HFFc6 (cell line): ENCODE measurements at places on chromosomes 6 and 20.

- H3K4me3 ChIP-seq, result no peak overlapping the region
- H3K27me3 ChIP-seq, result peaks cover 3% of the 10 kb centered on the region
- peaks cover 41% of the 10 kb centered on the region for H3K4me1 ChIP-seq
- no peak for DNase-seq
Observed at GRCh38 chr6:48764286-48765044, 653.5 kb upstream of the PTCHD4 start.

- H3K36me3 ChIP-seq, result peaks cover 5% of the 10 kb centered on the region
- no peak overlapping the region; the same call in 1 of the 2 replicates for H3K27ac ChIP-seq
- H3K4me3 ChIP-seq, result no peak overlapping the region
- H3K4me1 ChIP-seq, result peaks cover 47% of the 10 kb centered on the region
- no peak for DNase-seq
- H3K27me3 ChIP-seq, result peaks cover 3% of the 10 kb centered on the region; the same call in 1 of the 2 replicates
Observed at GRCh38 chr20:5122873-5123260, 3.1 kb upstream of the PCNA start.

DNA sequence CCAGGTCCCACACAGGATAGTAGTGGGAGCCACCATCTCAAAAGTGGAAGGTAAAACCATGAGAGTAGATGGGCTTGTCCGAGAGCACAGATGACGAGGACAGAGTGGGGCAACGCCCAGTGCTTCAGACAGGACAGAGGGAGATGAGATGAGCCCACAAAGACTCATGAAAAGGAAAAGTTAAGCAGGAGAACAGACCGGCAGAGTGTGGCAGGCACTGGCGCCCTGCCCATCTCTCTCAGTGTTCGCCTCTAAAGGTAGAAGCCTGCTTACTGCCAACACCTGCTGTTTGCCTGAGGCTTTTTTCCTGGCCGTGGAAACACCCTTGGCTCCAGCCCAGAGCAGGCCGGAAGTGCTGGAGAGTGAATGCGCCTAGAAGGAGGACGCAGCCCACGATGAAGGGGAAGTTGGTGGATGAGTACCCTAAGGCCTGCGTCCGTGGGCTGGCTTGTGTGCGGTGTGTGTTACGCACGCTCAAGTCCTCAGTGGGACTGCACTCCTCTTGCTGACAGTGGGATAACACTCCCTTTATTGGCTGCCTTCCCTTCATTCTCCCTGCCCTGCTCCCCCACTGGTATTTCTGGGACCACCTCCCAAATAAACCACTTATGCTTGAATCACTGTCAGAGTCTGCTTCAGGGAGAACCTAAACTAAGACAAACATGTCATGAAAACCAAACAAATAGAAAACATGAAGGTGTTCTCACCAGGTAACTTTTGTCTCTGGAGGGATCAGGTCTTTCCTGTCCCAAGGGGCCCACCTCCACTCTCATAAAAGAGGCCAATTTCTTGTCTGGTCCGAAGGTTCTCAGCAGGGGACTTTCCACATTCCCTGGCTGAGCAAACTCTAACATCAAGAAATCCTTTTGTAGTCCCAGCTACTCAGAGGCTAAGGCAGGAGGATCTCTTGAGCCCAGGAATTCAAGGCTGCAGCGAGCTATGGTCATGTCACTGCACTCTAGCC is 9.1 kb upstream of the FOXP4 start:
- no peaks in the 10 kb centered on the region for H3K36me3 ChIP-seq
- peaks cover 8% of the 10 kb centered on the region for H3K4me1 ChIP-seq
- no peak overlapping the region for H3K27ac ChIP-seq
- no peak for DNase-seq
- H3K27me3 ChIP-seq, result peaks cover 16% of the 10 kb centered on the region

- no peak for DNase-seq
- no peaks in the 10 kb centered on the region for H3K36me3 ChIP-seq
- no peak overlapping the region for H3K27ac ChIP-seq
Observed at GRCh38 chr6:3609388-3609787, 142.1 kb downstream of the PXDC1 start.

DNA sequence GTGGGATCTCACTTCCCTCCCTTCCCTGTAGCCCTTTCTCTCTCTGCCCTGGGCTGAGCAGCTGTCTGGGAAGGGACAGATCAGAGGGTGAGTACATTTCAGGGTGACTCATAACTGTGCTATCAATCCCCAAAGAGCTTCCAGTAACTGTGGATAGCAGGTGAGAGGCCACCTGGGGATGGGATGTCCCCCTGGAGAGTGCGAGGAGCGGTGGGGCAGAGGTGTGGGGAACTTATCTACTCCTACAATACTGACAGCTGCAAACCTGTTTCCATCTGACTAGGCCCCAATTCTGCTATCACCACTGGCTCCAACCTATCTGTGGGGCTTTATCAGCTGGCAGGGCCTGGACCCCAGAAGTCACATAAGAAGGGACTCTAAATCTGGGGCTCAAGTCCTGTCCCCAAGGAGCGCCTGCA is 32.6 kb downstream of the KCNK5 start:
- H3K4me1 ChIP-seq, result no peaks in the 10 kb centered on the region
- 0 out of 2 replicates have a peak, but pooled peaks cover 4% of the 10 kb centered on the region for H3K36me3 ChIP-seq
- no peak overlapping the region for H3K4me3 ChIP-seq
- H3K27ac ChIP-seq, result no peak overlapping the region
- no peak for DNase-seq

GRCh38 chr6:47447722-47448121 is 29.9 kb upstream of the CD2AP start:
- no peak overlapping the region for H3K4me3 ChIP-seq
- H3K4me1 ChIP-seq, result no peaks in the 10 kb centered on the region
- no peaks in the 10 kb centered on the region for H3K36me3 ChIP-seq
- H3K27me3 ChIP-seq, result no peaks in the 10 kb centered on the region; the same call in 1 of the 2 replicates

DNA sequence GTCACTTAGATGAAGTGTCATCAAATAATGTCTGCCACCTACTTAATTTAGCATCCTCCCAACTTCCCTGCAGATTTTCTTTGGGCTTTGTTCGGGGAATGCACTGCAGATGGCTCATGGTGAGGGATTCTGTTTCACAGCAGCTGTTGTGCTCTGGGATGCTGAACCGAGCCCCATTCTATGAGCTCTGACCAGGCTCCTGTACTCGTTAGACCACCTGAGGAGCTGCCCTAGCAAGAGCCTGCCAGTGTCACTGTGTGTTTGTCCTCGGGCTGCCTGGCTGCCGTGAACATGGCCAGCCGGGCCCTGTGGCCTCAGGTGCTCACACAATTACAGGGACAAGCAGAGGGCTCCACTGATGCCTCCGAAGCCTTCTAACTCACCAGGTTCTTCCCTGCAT is 238.8 kb upstream of the ECI2 start:
- H3K36me3 ChIP-seq, result no peaks in the 10 kb centered on the region
- no peak for DNase-seq
- H3K4me1 ChIP-seq, result peaks cover 41% of the 10 kb centered on the region
- H3K27me3 ChIP-seq, result peaks cover 2% of the 10 kb centered on the region

DNA sequence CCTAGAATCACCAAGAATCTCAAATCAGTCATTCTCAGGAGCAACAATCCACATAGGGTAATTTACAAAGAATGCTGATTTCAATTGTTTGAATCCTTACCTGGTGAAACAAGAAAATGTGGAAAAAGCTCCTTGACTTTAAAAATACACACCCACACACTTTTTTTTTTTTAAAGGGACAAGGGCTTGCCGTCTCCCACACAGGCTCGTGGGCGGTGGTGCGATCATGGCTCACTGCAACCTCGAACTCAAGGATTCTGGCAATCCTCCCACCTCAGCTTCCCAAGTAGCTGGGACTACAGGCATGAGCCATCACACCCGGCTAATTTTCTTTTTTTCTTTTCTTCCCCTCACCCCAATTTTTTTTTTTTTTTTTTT is 30.7 kb downstream of the PARD6B start:
- no peaks in the 10 kb centered on the region; the same call in 1 of the 2 replicates for H3K27me3 ChIP-seq
- H3K36me3 ChIP-seq, result no peaks in the 10 kb centered on the region

GRCh38 chr6:10431423-10432164 is 16.7 kb upstream of the TFAP2A start:
- peak; percentile 60 for DNase-seq
- no peaks in the 10 kb centered on the region for H3K36me3 ChIP-seq
- H3K27me3 ChIP-seq, result no peaks in the 10 kb centered on the region
- no peak overlapping the region for H3K4me3 ChIP-seq
- H3K4me1 ChIP-seq, result peaks cover 75% of the 10 kb centered on the region

DNA sequence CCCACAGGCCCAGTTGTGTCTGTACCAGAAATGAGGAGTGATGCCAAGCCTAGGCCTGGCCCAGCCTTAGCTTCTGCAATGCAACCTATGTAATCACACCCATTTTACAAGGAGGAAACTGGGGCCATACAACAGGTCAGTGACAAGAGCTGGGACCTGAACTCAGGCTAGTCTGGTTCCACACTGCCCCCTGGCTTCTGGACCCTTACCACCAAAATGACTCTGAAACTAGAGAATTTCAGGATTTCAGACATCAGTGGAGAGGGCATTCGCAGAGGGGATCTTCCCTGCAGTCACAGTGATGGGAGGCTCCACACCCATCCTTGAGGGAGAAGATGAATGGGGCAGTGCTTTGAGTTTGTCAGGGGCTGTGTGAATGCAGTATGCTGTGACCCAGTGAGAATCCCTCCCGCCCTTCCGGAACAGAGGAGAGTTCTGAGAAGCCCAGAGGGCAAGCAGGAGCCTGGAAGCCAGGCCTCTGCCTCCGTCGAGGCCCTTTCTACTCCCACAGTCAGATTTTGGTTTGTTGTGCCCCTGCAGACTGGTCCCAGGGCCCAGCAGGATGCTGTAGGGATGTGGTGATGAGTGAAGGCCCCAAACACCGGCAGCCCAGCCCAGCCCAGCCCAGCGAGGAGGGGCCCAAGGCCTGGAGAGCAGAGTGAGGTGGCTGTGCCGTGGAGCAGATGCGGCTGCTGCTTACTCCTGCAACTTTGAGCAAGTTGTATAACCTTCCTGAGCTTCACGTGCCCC is 48.1 kb upstream of the MYL9 start:
- DNase-seq, result no peak
- H3K4me3 ChIP-seq, result peak overlapping the region; percentile 49
- peaks cover 3% of the 10 kb centered on the region for H3K27me3 ChIP-seq
- peaks cover 8% of the 10 kb centered on the region; the same call in 1 of the 2 replicates for H3K36me3 ChIP-seq

GRCh38 chr6:161239001-161239400 is 34.9 kb downstream of the AGPAT4 start:
- DNase-seq, result no peak
- H3K27me3 ChIP-seq, result no peaks in the 10 kb centered on the region; the same call in none of the 2 replicates
- peaks cover 9% of the 10 kb centered on the region for H3K36me3 ChIP-seq
- H3K4me3 ChIP-seq, result no peak overlapping the region
- H3K27ac ChIP-seq, result no peak overlapping the region

DNA sequence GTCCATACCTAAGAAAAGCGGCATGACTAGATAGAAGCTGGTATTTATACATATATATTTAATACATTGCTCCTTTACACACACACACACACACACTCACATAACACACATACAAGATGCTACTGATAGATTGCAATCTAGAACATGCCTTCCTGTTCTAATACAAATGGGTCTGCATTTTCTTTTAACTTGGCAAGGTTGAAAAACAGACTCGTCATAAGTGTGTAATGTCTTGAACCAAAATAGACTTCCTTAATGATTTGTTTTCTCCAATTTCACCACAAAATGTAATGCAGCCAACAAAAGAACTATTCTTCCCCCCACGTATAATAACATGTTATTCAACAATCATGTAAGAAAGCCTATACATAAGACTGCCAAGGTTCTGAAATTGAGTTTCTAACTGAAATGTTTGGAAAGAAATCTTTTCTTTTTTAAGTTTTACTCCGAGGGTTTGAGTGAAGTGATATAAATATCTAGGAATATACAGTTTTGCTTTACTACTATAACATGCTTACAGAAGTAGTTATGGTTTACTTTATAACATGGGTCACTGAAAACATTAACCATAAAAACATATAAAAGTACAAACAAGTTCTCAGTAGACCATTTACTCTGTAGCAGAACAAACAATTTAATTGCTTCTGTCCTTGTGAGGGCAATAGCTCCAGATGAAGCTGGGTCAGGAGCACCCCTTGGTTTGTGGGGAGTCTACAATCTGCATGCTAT is 207.5 kb downstream of the FOXC1 start:
- DNase-seq, result peak; percentile 15
- H3K4me3 ChIP-seq, result no peak overlapping the region
- H3K27ac ChIP-seq, result no peak overlapping the region
- H3K36me3 ChIP-seq, result no peaks in the 10 kb centered on the region
- H3K27me3 ChIP-seq, result peaks cover 1% of the 10 kb centered on the region; the same call in 1 of the 2 replicates

DNA sequence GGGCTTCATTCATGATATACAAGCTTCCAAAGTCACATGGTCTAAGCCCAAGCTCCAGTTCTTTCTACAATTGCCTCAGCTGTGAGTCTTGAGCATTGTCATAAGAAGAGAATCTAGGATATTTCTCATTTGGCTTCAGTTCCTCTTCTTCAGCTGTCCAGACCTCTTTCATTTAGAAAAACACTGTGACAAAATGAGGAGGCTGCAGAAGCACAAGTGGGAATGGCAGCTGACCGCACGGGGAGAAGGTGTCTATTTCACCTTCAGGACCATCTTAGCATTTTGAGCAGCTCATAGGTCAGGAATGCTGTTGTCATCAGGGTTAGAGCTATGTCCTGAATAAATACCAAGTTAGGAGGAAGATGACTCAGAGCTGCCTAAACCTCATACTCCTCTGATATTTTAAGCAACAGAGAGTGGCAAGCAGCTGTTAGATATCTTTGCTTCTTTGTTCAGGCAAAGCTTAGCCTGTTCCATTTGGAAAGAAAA is 390.1 kb upstream of the CITED2 start:
- H3K4me3 ChIP-seq, result peak overlapping the region; percentile 51
- H3K4me1 ChIP-seq, result peaks cover 81% of the 10 kb centered on the region
- H3K36me3 ChIP-seq, result no peaks in the 10 kb centered on the region; the same call in 1 of the 2 replicates
- no peaks in the 10 kb centered on the region for H3K27me3 ChIP-seq
- H3K27ac ChIP-seq, result peak overlapping the region; percentile 83
- DNase-seq, result peak; percentile 97

GRCh38 chr6:88208726-88209125 is 42.6 kb upstream of the CNR1 start:
- no peak overlapping the region for H3K27ac ChIP-seq
- no peaks in the 10 kb centered on the region for H3K4me1 ChIP-seq
- DNase-seq, result no peak
- no peaks in the 10 kb centered on the region for H3K36me3 ChIP-seq
- no peaks in the 10 kb centered on the region; the same call in none of the 2 replicates for H3K27me3 ChIP-seq
- H3K4me3 ChIP-seq, result no peak overlapping the region

DNA sequence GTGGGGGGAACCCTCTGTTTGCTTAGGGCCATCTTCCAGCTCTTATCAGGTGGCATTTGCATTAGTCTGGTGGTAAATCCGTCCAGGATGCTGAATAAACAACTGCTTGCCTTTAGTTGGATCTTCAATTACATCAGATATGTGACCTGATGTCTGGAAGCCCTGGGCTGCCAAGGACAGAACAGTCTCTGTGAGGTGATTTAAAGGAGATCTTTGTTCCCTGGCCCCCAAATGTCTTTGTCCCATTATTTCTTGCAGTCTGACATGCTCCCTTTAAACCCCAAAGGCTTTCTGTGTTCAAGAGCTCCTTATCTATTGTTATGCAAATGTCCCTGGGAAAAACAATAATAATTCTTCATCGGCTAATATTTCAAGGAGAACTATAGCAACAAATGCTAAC is 84.6 kb upstream of the SPTLC3 start:
- DNase-seq, result no peak
- H3K27me3 ChIP-seq, result no peaks in the 10 kb centered on the region; the same call in 1 of the 2 replicates
- no peak overlapping the region for H3K4me3 ChIP-seq
- H3K4me1 ChIP-seq, result peaks cover 13% of the 10 kb centered on the region
- H3K36me3 ChIP-seq, result no peaks in the 10 kb centered on the region
